HepG2 (cell line): ENCODE measurements at places on chromosomes 1 and 21.

DNA sequence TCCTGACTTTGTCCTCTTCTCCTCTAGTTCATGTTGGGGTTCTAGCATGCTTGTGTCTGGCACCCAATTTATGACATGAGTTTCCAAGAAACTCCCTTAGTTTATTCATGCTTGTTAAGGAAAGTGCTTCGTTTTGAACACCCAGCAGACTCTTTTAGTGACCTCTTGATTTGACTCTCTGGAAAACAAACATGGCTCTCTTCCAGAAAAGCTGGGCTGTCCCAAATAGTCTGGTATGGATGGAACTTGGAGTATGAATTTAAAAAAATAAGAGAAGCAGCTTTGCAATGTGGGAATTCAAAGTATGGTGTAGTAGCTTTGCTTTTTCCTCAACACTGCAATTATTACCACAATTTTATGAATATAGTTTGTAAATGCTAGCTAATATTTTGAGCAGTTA lies 143.4 kb upstream of the C8B start:
- no peak for DNase-seq

- no peak for DNase-seq
Measured at GRCh38 chr1:59428828-59429227, 131.9 kb downstream of the FGGY start.

DNA sequence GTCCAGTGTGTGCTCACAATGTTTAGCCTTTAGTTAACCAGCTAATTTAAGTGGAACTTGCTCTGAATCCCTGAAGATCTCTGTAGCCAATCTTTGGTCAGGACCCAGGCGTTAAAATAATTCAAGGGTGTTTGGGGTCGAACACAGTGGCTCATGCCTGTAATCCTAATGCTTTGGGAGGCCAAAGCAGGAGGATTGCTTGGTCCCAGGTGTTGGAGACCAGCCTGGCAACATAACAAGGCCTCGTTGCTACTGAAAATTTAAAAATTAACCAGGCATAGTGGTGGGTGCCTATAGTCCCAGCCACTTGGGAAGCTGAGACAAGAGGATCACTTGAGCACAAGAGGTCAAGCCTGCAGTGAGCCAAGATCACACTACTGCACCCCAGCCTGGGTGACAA lies 94.3 kb downstream of the ITSN1 start:
- DNase-seq = no peak

DNA sequence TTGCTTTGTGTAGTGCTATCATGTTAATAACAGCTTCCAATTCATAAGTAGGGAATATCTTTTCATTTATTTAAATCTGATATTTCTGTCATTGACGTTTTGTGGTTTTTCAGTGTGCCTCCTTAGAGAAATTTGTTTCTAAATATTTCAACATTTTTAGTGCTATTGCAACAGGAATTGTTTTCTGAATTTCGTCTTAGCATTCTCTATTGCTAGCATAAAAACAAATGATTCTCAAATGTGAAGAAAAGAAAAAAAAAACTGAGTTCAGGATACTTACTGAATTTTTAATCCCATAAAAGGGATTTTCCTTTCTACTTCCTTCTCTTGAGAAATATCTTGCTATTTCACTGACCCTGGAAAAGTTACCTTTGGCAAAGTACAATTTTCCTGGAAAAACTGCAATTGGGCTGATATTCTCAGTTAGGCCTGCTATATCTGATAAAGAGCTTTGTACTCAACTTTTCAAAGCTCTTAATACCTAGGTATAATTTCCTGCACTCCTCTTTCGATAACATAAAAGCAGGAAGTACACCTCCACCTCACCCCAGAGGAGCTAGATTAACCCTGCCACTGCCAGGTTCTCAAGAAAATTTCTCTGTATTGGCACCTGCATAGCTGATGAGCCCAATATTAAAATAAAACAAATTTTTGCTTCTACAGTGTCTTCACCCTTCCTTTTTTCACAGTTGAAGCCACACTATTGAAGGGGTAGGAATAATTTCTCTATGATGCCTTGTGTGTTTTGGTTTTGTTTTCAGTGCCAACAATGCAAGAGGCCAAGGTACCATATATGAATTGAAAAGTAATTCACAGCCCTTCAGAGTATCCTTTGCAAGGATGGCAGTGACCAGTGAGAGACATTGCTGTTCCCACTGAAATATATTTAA lies 35.6 kb downstream of the PTPN14 start:
- DNase-seq = no peak

GRCh38 chr21:18524097-18524880 lies 120.7 kb upstream of the TMPRSS15 start:
- no peak for DNase-seq

DNA sequence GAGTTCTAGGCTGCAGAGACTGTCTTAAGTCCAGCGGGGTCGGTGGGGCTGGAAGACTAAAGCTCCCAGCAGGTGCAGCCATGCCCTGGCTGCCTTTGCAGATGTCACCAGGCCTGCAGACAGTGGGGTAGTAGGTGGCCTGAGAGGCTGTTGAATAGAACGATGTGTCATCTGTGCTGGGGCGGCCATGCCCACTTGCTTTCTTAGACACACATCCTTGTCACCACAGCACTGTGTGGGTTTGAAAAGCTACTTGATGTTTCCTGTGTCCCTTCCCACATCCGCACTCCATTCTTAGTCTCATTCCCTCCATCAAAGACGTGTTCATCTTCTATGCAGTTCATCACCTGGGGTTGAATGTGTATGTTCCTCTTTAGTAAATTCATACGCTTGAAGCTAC lies 184.5 kb upstream of the TMEM51 start:
- no peak for DNase-seq

DNA sequence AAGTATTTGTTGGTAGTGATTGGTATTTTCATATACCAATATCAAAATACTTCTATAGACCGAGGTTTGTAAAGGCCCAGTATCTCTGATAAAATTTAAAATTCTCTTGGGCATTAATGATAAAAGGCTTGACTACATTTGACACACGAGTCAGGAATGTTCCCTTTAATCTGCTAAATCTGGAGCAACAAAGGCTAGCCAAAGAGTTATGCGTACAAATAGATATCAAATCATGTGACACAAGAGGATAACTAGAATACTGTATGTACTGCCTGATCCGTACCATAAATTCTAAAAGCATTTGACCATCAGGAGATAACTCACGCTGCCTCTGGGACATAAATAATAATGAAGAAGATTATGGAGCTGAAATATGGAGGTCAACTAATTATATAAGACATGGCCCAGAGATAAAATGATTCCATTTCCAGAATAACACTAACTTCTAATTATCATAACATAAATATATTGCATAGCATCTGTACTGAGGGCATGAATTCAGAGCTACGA lies 64.2 kb upstream of the SH3GLB1 start:
- DNase-seq = no peak

DNA sequence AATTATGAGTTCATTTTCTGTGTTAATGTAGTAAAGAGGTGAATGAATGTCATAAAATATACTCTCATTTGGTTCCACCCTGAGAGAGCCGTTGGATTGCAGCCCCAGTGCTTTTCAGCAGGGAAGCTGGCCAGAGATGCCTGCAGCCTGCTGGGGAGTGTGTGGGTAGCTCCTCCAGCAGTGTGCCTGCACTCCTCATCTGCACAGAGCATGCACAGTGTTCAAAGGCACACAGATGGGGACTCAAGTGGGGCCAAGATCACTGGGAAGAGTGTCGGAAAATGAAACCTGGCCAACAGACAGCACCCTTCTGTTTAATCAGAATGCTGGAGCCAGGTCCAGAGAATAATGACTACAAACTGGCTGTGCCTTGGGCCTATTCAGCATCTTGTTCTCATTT lies 206.8 kb downstream of the ST6GALNAC3 start:
- no peak for DNase-seq

GRCh38 chr1:106465666-106466065 lies 590.8 kb upstream of the PRMT6 start:
- DNase-seq = no peak

DNA sequence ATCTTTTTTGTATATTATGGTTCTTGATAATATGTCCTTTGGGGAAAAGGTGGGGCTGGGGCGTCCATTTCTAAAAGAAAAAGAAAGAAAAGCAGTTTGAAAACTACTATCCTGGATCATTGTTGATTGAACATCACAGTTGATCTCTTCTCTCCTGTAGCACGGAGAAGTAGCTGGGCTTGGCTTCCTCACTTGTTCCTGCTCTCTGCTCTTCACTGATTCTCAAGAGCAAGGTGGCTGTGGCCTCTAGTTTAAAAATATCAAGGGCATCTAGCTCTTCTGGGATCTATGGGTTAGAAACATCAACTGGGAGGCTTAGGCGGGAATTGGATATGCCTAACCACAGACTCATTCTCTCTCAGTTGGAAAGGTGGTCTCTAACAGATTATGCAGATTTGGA lies 38.1 kb upstream of the EPHA8 start:
- DNase-seq = no peak

GRCh38 chr21:33267250-33267649 lies 1.1 kb downstream of the IL10RB start:
- DNase-seq = no peak

DNA sequence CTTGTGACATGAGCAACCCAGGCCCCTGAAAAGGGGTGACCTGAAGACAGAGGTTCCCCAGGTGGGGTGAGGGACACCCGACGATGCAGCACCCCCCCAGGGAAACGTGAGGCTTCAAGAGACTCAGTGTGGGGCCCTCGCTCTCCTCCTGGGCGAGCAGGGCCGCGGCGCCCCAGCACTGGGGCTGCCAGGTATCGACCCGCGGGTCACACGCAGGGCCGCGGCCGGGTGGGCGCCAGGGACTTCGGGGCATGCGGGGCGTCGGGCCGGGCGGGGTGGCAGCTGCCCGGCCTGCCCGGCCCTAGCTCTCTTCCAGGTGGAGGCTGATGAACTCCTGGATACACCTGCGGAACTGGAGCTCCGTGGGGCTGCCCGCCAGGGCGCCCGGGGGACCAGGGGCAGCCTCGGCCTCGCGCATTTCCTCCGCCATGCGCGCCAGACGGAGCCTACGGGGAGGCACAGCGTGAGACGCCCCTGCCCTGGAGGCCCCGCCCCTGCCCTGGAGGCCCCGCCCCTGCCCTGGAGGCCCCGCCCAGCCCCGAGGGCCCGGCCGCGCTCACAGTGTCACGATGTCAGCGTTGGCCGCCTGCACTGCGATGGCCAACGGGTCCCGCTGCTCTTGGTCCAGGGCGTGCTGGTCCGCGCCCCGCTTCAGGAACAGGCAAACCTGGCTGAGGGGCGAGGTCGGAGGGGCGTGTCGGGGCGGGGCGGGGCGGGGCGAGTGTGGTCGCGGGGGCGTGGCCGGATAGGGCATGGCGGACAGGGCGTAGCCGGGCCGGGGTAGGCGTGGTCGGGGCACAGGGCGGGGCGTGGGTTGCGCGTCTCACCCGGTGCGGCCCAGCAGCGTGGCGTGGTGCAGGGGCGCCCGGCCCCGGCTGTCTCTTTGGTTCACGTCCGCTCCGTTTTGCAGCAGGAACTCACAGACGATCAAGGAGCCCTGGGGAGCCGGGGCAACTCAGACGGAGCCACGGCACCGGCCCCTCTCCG lies 13.3 kb downstream of the SCNN1D start:
- DNase-seq = no peak
